ENCODE measurements at places on chromosomes 3 and 15.

GRCh38 chr3:9859530-9860025 is 15.8 kb upstream of the RPUSD3 start:
- no peak for DNase-seq

- no peak for DNase-seq
These were observed 21.6 kb downstream of the ADAMTS9 start for GRCh38 chr3:64666171-64666588.

GRCh38 chr3:126461450-126462070 is 14.1 kb downstream of the ZXDC start:
- no peak for DNase-seq

- DNase-seq = no peak
These were observed 25.0 kb downstream of the CEP70 start for GRCh38 chr3:138569090-138569489.

- DNase-seq = no peak
These were observed 84.2 kb downstream of the NEDD4 start for GRCh38 chr15:55909036-55909811.

- no peak for DNase-seq
These were observed 19.9 kb downstream of the COL8A1 start for GRCh38 chr3:99658274-99658673.

DNA sequence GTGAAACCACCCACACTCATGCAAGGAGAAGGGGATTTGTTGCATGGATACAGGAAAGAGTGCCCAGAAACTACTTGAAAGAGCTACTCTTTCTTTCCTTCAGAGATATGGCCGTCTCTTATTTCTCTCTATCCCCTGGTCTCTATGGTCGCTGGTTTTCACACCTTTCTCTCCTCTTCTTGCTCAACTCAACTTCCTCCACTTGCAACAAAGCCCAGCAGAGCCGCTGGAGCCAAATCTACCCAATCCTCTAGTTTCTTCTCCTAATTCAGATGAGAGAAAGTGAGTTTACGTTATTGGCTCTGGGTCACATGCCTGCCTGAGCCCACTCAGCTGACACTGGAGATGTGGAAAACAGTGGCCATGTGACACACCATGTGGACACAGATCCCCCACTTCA is 215.2 kb downstream of the OSBPL10 start:
- no peak for DNase-seq

- DNase-seq = no peak
These were observed 39.2 kb upstream of the SPSB4 start for GRCh38 chr3:141011997-141012262.

DNA sequence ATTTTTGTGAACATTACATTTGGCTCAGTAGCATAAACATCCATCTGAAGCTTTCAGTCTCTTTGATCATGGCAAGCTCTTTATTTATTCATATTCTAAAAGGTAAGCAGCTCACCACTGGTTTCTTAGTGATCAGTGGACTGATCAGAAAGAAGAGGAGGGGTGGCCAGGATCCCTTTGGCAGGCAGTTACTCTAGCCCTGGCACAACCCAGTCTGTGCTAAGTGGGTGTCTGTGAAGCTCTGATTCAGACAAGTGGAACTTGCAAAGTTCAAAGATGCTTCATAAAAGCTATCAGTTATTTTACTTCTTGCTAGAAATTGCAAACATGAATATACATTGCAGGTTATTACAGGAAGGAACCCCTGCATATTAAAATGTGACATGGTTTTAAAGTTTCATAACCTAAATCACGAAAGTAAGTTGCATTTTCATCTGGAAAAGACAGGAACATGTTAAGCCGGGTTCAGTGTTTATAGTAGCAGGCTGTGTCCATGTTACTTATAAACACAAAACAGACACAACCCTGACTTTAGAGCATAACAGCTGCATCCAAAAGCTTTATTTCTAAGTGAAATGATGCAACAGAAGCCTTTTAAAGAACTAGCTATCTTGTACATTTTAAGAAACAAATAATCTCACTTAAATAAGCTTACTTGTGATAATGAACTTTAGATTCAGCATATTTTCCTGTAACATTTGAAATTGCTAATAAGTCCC is 785.3 kb downstream of the MCTP2 start:
- DNase-seq = no peak

GRCh38 chr15:93894438-93895036 is 336.8 kb upstream of the MCTP2 start:
- no peak for DNase-seq

GRCh38 chr15:74417670-74418069 is 16.1 kb downstream of the SEMA7A start:
- DNase-seq = no peak

- no peak for DNase-seq
These were observed 61.4 kb downstream of the TTBK2 start for GRCh38 chr15:42858999-42859789.

DNA sequence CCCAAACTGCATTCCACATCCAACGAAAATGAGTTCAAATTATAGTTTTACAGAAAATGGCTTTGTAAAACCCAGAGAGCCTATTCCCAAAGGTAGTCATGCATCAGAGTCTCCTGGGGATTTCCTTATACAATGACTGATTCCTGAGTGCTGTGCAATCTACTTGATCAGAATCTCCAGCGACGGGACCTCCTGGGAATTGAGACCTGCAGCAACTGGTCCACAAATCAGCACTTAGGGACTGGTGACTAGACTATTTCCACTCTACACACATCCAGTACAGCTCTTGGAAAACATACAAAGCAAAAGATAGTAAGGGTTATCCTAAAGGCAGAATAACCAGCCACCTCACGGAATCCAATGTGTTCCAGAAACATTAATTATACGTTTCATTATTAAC is 871.0 kb upstream of the CFAP20DC start:
- DNase-seq = no peak

- DNase-seq = no peak
These were observed 84.1 kb downstream of the MEIS2 start for GRCh38 chr15:37016231-37016630.

DNA sequence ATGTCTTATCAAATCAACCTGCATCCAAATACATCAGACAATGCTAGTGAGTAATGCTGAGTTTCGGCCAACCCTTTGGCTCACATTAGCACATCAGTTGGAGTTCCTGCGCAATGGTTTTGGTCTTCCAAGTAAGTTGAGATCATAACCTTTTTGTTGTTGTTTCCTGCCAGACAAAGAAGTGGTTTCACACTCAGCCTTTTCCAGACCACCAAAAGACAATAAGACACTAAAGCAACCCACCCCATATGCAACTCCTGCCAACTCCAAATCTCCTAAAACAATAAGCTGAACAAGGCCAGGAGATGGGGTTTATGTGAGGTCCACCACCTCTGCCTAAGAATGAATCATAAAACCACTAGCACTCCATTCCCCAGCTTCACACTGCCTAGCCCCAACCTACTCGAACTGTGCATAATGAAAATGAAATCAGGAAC is 177.0 kb downstream of the ERC2 start:
- DNase-seq = no peak

DNA sequence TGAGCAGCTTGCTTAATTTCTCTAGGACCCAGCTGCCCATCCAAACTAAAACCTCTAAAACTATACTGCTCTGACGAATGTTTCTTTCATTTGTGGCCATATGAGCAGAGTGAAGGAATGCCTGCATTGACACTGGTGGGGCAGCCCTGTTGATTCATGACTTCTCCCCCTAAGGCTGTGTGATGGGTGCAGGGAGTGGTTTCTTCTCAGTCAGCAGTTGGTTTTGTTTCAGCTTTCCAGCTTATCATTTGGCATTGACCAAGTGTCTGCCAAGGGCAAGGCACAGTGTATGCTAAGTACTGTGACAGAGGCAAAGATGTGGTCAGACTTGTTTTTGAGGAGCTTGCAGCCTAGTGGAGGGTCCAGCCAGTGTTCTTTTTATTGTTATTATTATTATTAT is 4.7 kb downstream of the ABHD6 start:
- no peak for DNase-seq

GRCh38 chr3:68121287-68121686 is 466.9 kb upstream of the SUCLG2 start:
- no peak for DNase-seq

DNA sequence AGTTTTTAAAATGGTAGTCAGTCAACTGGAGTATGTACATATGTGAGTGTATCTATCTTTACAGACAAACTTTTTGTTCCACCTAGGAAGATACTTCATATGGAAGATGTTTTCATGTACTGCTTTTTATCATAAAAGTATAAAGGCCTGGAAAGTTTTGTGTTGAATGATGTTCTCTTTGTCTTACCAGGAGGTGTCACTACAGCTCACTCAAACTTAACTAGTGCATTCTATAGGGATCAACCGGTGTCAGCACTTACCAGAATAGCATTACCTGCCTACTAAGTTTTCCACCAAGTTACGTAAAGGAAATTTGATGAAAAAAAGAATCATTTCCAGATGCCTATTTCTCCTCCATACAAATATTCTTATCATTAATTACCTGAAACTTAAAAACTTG is 522.6 kb upstream of the SEMA6D start:
- peak; percentile 20 for DNase-seq

DNA sequence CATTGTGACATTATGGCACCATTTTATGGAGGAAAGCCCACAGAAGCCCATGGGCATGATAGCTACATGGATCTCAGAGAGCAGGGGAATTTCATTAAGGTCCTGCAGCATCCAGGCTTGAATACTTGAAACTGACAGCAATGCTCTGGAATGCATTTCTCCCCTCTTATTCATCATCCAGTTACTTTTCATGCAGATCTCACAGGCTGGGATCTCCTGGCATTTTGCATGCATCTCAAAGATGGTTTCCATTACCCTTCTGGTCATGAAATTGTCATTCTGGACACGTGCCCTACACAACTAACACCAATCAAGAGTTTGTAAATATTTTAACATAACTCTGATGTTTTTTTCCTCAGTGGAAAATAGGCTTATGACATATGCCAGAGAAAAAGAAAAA is 32.4 kb downstream of the VGLL3 start:
- no peak for DNase-seq

DNA sequence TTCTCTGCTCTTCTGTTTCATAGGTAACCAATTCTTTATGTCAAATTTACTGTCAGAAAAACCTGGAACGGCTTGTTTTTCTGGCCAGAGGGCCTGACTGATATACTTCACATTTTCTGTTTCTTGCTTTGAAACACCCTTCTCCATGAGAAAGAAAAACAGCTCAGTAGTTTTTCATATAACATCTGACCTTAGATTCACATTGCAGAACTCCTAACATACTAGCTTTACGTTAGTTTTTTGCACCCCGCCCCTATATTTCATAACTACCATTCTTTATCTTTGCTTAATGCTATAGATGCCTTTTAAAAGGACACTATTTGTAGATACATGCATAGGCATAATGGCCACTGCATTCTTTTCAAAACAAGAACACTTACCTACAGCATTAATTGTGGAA is 83.9 kb upstream of the TSC22D2 start:
- DNase-seq = no peak

GRCh38 chr15:65638681-65639089 is 16.9 kb downstream of the SLC24A1 start:
- peak; percentile 55 for DNase-seq

DNA sequence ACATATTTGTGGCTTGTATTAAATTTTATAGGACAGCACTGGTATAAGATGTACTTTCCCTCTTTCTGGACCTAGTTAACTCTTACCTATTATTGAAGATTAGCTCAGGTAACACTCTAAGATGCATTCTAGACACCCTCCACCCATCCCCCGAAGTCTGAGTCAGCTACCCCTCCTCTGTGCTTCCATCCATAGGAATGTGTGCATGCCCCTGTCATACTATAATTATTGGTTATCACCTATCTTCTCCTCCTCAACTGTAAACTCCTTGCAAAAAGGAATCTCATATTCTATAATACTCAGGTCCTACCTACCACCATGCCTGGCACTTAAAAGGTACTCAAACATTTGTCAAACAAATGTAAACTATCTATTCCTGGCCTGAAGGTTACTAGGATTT is 3.0 kb downstream of the PEAK1 start:
- DNase-seq = no peak

DNA sequence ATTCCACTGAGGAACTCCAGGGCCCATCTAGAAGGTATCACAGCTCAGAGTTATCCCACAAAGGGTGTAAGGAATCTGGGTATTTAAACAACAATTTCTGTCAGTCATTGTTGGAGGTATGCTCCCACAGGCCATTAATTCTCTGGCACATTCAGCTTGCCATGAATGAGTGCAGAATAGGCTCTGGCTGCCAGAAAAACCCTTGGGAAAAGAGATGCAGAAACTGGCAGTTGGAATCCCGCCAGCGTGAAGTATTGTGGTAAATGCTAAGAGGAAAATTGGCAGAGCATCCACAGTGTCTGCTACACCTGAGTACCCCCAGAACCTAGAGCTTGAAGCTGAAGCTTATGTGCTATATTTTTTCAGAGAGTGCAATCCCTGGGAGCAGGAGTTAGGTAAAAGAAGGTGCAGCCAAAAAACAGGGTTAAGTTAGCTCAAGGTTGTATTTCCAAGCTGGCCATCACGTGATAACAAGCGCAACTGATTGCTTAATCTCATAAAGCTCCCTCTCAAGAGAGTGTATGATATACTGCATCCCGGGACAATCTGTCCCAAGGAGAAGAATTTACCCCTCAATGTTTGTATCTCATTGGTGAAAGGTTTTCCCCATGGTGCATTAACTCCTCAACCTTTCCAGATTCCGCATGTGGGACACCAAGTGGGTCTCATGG is 94.2 kb upstream of the ACP3 start:
- no peak for DNase-seq

DNA sequence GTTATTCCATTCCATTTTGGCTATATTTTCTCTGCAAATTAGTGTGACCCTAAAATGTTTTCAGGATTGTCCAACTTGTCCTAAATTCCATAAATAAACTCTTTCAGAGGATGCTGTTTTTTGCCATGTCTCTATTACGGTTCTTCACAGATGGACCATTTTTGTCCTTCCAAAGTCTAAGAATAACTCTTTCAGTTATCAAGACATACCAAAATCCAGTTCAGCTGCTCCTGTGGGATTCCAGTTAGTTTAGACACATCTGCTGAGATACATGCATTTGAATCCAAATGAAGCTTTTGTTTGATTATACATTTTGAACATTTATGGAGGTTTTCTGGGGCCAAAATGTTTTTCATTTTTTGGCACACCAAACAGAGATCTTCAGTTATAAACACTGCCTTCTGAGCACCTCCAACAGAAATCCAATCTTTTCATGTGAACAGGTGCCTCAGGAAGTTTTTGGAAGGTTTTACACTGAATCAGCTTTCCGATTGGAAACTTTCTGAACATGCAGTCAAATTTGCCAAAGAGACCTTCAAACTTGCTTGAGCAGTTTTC is 80.7 kb downstream of the TIGIT start:
- DNase-seq = no peak
